ENCODE measurements at places on chromosomes 1 and 21.
A peak's percentile ranks its signal among the peaks of the same experiment; 100 is the strongest.

GRCh38 chr1:158527190-158527815 is 26.9 kb downstream of the OR6Y1 start:
- peak; percentile 50 for DNase-seq

- no peak for DNase-seq
Observed at GRCh38 chr1:6180707-6181311, 688 bp upstream of the CHD5 start.

- no peak for DNase-seq
Observed at GRCh38 chr1:164518692-164519332, 40.2 kb upstream of the PBX1 start.

- peak; percentile 74 for DNase-seq
Observed at GRCh38 chr1:7667625-7668218, 103.4 kb upstream of the VAMP3 start.

- peak; percentile 68 for DNase-seq
Observed at GRCh38 chr1:40404670-40405462, 31.3 kb downstream of the SMAP2 start.

DNA sequence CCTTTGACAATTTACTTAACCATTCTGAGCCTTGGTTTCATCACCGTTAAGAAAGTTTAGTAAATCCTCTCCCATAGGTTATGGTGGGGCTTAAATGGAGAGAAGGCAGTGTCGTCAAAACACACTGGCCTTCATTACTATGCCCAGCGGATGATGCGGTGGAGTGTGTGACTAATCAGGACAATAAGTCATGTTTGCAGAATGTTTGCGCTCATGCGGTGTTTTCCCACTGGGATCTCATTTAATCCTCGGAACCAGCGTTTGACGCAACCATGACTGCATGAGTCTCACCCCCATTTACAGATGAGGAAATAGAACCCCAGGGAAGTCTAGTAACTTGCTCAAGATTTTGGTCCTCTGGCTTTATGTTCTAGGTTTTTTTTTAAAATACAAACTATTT is 17.5 kb downstream of the SLC26A9 start:
- peak; percentile 91 for DNase-seq

All from AG10803 (cell line).